ENCODE measurements at places on chromosomes 6 and 20.
A peak's percentile ranks its signal among the peaks of the same experiment; 100 is the strongest.

- peak; percentile 74 for DNase-seq
These were observed 11.2 kb downstream of the GNAS-AS1 start for GRCh38 chr20:58839474-58839874.

DNA sequence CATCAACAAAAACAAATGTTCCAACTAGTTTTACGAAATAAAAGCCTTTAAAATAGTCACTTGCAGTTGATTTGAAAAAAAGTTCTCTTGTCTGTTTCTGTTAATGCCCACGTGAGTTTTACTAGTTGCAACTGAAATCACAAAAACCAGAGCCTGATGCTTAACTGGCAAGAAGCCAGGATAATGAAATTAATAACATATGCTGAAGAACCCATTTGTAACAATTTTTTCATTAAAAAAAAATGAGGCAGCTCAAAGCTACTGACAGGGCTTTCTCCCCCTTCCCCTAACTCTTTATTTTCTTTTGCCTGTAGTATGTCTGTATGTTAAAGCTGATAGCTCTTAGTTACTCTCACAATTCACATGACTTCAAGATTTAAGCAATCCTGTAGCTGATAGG, 132.7 kb upstream of the EYA4 start:
- no peak for DNase-seq

DNA sequence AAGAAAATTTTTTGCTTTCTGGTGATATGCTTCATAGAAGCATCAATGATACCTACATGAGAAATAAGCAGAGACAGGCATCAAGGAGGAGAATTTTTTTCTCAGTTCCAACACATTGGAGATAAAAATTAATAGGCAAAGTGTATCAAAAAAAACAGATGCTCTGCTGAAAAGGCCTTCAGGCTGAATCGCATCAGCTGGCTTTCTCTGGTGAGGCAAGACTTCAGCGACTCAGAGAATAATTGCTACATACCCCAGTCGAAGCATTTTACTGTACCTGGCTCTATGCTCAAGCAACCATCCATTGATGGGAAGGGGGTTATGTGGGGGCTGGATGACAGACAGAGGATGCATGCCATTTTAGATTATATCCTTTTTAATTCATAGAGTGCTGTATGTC, 415.1 kb downstream of the TFAP2A start:
- no peak for DNase-seq

DNA sequence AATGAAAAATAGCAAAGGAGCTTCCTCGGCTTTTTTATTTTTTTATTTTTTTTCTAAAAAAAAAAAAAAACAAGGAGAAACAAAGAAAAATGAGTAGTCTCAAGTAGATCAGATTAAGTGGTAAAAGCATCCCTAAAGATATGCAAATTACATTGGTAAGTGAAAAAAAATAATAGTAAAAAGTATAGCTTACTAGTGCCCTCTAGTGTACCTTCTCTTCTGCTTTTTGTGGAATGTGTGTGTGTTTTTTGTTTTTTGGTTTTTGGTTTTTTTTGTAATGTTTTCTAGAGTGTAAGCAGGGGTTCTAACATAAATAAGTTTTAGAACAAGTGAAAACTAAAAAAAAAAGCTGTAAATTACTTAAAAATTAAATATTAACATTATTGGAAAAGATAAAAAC, 1062.0 kb downstream of the HACE1 start:
- no peak for DNase-seq

- DNase-seq, result no peak
These were observed 154.8 kb downstream of the RPS12 start for GRCh38 chr6:132969196-132969595.

DNA sequence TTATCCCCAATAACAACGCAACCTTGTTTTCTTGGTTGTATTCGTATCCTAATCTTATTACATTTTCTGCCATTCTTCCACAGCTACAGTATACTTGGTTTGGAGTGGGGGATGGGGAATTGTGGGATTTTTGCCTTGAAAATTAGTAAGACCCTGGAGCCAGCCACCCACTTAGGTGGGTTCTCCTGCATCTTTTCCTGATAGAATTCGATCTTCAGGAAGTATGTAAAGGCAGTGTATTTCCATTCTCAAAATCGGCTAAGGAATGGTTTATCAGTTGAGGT, 1.1 kb downstream of the ITCH start:
- DNase-seq, result no peak
